Activated CD4-positive, CD25-positive, alpha-beta regulatory T cell treated with anti-CD3 and anti-CD28 coated beads, Interleukin-2, amount 50 U/mL, for 24 hours (primary cell): ENCODE measurements at places on chromosomes 7 and 10.

GRCh38 chr7:100200693-100201092 is 19.1 kb upstream of the PVRIG start:
- no peak for ATAC-seq

DNA sequence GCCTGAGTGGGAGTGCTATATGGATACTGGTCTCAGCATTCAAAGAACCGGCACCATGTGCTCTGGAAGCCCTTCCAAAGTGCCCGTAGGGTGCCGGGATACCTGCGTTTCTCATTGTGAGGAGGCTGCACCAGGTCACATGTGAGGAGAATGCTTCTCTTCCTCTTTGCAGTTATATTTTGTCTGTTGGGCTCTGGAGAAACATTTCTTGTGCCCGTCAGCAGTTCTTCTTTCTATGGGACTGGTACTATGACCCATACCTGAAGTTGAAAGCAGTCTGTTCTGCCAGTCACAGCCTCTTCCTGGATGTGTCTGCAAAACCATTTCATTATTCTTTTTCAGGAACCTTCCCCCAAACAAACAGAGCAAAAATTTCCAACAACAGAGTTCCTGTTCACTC is 465.0 kb downstream of the SUGCT start:
- no peak for ATAC-seq

- ATAC-seq = no peak
Measured at GRCh38 chr7:28093623-28094232, 86.9 kb downstream of the JAZF1 start.

DNA sequence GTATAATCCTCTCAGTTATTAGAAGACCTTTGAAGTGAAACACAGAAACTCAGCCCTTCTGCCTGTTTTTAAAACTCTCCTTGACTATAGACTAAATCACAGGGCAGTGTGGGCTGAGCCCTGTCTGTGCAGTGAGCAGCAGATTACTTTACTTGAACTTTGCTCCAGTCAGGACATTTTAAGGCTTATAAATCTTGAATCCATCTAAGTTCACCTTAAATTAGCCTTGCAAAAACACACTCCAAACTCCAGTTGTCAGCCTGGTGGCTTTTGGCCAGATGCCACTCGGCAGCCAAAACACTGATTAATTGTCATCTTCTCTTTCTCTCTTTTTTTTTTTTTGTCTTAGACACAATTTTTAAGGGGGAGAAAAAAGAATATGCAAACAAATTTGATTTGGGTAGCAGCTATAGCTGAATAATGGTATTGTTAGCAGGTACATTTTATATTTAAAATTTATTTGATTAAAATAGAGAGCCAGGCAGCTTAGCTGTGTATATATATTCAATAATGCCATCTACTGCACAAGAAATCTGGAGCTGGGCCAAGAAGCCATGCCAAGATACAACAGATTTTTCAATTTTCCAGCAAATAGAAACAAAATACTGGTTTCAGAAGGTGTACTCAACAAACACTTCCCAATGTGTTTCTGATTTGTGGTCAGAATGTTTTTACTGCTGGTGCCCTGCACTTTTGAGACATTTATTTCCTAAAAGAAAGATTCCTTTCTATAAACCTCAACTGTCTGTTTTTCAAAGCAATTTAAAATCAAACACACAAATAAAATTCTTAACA is 247.7 kb downstream of the TFEC start:
- no peak for ATAC-seq

DNA sequence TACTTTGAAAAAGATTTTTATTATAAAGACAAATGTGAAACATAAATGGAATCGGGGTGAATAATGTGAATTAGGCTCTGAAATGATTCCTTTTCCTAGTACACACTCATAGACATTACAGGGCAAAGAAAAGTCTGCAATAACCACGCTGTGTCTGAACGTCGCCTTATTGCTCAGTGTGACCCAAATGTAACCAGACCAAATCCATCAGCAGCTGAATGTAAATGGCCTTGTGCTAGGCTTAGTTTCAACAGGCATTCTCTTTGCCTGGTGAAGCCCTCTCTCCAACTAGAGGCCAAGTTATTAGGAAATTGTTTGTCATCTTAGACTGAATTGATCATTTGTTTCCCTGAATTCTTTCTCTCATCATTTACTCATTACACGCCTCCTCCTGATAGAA is 225.5 kb downstream of the CHCHD3 start:
- no peak for ATAC-seq

DNA sequence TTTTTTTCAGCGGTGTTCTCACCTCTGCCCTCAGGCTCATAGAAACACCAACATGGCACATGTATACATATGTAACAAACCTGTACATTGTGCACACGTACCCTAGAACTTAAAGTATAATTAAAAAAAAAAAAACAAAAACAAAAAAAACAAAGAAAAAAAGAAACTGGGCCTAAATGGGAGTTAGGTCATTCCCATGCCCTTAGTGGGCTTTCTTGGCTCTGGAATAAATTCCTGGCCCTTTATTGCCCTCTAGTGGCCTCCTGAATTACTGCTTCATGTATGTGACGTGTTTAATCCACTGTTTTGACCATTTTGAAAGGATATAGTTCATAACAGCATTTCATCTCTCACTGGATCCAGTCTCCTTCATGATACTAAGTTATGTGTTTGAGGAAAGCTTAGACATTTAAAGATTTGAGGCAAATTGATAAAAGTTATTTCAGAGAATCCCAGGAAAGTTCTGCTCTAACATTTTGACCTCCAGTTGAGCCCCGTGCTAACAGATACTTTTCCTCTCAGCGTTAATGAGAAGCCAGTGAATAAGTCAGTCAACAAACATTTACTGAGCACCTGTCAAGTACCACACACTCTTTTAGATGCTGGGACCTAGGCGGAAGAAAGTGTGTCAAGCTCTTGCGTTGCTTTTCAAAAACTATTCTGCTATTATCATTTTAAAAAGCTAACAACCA is 54.7 kb upstream of the SYPL1 start:
- no peak for ATAC-seq

- no peak for ATAC-seq
Measured at GRCh38 chr7:149616898-149617297, 119.3 kb upstream of the ZNF746 start.

DNA sequence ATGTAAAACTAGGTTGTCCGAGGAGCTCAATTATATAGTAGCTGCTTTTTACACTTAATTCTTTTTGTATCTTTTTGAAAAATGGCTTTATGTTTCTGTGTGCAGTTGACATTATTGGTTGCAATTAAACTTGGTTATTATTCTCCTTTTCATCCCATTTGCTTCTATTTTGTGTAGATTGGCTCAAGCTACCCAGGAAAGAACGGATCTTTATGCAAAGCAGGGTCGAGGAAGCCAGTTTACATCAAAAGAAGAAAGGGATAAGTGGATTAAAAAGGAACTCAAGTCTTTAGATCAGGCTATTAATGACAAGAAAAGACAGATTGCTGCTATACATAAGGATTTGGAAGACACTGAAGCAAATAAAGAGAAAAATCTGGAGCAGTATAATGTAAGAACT is 16.5 kb downstream of the SMC3 start:
- ATAC-seq = no peak

DNA sequence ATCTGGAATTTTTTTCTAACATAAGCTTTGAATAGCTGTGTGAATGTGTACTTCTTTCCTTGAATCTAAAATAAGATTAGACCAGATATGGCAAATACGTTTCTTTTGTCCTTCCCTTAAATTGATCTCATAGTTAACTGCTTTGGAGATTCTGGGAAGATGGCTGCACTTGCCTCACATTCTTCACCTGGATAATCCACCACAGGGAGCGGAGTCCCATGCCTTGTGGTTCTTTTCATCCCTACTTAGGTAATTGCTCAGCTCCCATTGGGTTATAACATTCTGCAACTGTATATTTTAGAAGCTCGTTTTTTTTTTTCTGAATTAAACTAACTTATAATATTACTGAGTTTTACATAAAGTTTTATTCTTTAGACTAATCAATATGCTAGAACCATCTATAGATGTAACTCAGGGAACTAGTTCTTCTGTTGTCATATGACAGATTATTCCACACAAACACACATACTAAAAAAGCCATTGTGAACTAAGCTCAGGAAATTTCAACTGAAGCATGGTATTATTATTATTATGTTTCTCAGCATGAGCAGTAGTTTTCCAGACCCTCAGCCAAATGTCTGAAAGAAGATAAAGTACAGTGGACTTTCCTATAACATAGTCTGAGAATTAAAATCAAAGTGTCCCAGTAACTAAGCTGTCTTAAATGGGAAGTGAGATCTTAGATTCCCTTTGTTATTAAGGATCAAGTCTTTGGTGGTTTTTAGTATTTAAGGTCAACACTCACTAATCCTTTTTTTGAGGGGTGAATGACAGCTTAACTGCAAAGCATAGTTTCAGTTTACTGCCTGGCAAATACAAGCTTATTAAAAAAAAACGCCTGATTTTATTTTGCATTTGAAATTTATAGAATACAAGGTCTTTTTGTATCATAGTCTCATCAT is 182.3 kb downstream of the PPP1R9A start:
- no peak for ATAC-seq

DNA sequence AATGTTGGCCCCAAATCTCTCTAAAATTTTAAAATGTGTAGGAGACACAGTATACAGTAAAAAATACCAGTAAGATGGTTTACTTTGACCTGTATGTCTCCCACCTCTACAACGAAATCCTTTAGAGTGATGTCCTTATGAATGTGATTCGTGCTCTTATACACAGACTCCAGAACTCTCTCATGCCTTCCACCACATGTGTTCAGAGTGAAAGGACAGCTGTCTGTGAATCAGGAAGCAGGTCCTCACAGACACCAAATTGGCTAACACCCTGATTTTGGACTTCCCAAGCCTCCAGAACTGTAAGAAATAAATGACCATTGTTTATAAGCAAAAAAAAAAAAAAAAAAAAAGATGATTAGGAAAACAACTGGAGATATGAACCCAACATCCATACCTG is 35.2 kb downstream of the RNF133 start:
- ATAC-seq = no peak

DNA sequence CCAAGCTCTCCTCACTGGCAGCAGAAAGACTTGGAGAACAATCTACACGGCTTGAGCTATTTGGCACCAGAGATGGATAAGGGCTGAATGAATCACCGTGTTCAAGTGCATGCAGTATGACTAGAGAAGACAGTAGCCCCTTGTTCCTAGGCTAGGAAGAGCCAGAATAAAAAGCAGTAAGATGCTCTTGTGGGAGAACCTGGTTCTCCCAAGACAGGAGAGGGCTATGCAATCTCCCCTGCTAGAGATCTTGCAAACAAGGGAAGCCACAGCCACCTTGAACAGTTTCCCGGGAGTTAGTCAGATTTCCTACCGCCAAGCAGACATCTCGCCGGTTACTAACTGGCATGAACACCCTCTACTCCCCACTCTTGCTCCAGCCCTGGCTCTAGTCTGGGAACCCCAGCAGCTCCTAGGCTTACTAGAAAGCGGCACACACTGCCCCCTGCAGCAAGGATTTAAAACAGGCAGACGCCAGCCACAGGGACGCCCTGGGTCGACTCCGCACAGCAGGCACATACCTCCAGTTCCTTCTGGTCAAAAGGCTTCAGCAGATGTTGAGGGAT is 107.3 kb downstream of the SMURF1 start:
- ATAC-seq = no peak

- ATAC-seq = no peak
Measured at GRCh38 chr10:6053303-6053702, 8.9 kb downstream of the IL2RA start.

DNA sequence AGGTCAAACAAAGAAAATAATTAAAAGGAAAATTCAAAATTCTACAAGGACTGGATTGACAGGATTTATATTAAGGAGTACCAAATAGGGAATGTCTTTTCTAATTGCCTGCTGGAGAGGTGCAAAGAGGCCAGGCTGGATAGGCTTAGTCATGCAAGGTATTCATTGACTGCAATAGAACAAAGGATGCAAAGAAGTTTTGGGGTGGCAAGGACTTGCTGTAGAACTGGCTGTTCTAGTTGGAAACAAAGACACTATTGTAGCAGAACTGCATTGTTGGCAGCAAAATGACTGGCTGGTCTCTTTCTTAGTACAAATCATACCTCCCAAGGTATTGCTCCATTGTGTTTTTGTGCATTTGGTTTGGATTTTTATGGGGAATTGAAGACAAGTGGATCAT is 10.1 kb downstream of the ITGB8 start:
- ATAC-seq = no peak

DNA sequence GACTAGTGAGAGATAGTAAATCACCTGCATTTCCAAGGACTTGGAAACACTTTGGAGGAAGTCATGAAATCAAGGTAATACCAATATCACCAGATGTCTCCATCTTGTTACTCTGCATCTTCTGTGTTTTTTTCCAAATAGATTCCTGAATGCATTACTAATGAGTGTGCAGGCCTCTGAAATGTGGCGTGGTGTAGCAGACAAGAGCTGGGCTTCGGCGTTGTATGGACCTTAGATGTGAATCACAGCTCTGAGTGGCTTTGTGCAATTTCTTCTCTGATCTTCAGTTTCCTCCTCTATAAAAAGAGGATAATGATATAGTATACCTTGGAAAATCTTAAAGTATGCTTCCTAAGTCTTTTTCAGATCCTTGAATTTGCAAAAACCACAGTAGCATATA is 9.6 kb upstream of the MYPN start:
- no peak for ATAC-seq

DNA sequence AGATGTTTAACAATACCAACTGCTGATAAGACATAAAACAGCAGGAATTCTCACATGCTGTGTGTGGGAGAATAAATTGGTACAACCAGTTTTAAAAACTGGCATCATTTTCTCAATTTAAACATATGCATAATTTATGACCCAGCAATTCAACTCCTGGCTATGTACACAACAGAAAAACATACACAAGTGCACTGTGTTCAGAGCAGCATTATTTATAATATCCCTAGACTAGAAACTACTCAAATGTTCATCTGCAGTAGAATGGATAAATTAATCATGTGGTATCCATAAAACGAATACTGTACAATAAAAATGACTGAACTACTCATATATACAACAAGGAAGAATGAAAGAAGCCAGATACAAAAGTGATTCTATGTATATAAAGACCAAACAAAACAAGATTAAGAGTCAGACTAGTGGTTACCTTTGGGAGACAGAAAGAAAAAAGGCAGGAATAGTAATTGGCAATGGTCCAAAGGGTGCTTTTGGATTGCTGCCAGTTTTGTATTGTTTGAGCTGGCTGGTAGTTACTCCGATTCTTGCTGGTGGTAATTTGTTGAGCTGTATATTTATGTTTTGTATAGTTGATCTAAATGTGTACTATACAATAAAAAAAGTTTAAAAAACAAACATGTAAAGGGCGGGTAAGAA is 306.0 kb downstream of the TFEC start:
- ATAC-seq = no peak

- ATAC-seq = no peak
Measured at GRCh38 chr7:3246127-3246526, 54.9 kb upstream of the SDK1 start.
